Endothelial cell (in vitro differentiated cells): ENCODE measurements at places on chromosomes 5 and 9.

DNA sequence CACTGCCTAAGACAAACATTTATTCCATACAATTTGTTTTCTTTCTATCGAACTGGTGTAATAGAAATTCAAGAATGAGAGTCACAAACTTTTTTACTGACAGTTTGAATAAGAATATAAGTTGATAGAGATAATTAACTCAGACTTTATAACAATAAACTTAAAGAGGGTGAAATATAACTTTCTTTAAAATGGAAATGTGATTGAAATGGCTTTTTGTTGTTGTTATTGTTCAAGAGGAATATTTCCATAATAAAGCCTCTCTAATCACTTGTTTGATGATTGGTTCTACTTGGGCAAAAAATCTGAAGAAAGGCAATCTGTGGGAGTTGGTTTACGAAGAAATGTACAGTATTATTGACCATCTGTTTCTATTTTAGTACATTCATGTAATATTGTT, 79.3 kb downstream of the ST8SIA4 start:
- no peak for DNase-seq

- DNase-seq, result no peak
These were observed 265.1 kb downstream of the IRX2 start for GRCh38 chr5:2486373-2486772.

DNA sequence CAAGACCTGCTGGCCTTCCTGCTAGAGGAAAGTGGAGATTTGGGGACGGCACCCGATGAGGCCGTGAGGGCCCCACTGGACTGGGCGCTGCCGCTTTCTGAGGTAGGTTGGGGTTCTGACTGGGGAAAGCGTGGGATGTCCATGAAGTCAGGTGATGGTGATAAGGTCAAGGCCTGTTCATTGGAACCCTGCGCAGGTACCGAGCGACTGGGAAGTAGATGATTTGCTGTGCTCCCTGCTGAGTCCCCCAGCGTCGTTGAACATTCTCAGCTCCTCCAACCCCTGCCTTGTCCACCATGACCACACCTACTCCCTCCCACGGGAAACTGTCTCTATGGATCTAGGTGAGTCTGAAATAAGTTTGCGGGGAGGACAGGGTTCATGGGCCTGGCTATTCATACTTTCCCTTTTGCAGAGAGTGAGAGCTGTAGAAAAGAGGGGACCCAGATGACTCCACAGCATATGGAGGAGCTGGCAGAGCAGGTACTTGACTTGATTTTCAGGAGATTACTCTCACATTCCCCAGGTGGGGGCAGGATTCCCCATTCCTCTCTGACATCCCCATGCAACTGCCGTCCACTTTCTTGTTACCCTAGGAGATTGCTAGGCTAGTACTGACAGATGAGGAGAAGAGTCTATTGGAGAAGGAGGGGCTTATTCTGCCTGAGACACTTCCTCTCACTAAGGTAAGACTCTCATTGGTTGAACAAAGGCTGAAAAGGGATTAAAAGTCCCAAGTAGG, 505 bp downstream of the CREB3 start:
- peak; percentile 51 for DNase-seq

GRCh38 chr9:13513286-13513685, 233.8 kb upstream of the MPDZ start:
- DNase-seq, result no peak

- no peak for DNase-seq
These were observed 1.0 kb downstream of the EGR1 start for GRCh38 chr5:138466125-138466899.

DNA sequence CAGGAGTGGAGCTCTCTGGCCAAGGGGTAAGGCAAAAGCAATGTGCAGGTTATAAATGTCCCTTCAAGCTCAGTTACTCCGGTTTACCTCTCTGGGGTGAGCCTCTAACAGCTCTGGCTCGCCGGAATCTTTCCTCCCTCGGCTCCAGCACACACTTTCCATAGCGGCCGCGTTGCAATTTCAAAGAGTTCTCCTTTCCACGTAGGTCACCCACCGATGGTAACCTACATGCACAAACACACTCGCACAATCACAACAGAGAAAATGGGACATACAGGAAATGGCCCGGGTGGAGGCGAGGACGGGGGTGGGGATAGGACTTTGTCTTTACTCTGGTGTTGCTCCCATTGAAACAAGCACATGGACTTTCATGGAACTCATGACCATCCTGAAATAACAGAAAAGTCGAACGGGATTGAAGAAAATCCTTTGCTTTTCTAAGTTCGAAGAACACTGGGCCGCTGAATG, 1.2 kb downstream of the LHFPL2 start:
- DNase-seq, result peak; percentile 13

- no peak for DNase-seq
These were observed 40.0 kb upstream of the ORM1 start for GRCh38 chr9:114282926-114283325.

- no peak for DNase-seq
These were observed 136.7 kb downstream of the GCNT1 start for GRCh38 chr9:76595645-76596044.

DNA sequence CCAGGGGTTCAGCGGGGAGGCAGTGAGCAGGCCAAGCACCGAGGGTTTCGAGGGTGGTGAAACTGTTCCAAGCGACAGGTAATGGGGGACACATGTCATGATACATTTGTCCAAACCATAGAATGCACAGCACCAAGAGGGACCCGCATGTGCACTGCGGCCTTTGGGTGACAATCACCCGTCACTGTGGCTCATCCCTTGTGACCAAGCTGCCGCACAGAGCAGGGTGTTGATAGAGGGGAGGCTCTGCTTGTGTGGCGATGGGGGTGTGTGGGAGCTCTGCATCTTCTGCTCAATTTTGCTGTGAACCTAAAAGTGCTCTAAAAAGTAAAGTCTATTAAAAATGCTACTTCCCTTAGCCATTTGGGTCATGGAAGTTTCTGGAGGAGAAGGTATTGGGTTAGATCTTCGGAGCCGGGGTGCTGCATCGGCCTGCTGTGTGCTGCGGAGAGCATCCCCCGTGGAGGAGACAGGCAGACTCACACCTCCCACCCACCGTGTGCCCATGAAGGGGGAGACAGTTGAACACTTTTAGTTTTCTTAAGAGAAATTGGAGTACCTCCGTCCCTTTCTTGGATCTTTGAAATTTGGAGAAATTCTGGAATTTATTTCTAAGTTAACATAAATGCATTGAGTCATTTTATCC, 280.4 kb upstream of the IRX2 start:
- no peak for DNase-seq

DNA sequence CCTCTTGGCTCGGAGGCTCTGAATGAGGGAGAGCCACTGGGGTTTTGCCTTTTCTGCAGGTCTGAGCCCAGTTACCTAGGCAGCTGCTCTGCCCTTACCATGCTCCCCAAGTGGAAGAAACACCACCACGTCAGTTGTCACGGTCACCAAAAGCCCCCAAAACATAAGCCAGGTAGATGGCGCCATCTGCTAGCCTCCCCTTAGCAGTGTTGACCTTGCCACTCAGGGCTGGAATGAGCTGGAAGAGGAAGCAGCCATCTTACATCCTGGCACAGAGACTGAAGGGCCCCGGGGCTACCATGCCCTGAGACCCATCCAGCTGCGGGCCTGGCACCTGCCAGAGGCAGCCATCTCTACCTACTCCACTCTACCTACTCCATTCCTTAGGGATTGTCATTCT, 7.4 kb downstream of the ZER1 start:
- DNase-seq, result no peak

GRCh38 chr5:102998224-102998623, 121.7 kb downstream of the GIN1 start:
- DNase-seq, result no peak

- DNase-seq, result no peak
These were observed 5.4 kb downstream of the SYK start for GRCh38 chr9:90807006-90807405.

DNA sequence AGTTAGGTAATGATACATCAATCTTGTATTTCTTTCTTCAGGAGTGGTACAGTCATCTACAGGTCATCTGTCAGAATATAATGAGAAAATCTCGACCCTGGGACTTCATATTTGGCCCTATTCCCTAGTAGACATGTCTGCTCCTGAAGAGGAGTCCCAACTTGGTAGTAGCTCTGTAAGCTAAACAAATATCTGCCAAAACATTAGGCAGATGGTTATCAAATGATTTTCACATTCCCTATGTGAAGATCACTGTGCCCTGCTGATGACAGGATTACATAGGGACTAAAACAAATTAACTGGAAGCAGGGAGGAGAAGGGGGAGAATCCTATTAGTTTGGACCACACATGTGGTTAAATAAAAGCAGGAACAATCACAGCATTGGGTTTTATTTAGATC, 138.6 kb upstream of the NFIB start:
- no peak for DNase-seq

GRCh38 chr5:176575066-176575465, 25.9 kb downstream of the CDHR2 start:
- no peak for DNase-seq

GRCh38 chr9:112007575-112008240, 111.1 kb downstream of the UGCG start:
- DNase-seq, result no peak

GRCh38 chr9:2377117-2377516, 244.5 kb upstream of the VLDLR start:
- no peak for DNase-seq

DNA sequence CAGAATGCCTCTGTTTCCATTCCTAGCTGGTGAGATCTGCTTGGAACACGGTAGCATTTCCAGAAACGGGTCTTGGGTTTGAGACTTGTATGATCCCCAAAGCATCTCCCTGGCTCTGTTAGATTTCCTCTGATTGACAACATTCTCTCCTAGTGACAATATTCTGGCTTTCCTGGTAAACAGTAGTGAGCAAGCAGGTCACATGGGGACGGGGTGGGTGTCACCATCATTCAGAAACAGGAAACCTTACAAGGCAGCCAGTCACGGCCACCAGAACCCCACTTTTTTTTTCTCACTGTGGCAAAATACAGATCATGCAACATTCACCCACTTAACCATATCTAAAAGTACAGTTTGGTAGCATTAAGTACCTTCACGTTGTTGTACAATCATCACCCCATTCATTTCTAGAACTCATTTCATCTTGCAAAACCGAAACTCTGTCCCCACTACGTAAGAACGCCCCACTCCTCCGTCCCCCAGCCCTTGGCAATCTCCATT, 90.1 kb upstream of the LMX1B start:
- no peak for DNase-seq

DNA sequence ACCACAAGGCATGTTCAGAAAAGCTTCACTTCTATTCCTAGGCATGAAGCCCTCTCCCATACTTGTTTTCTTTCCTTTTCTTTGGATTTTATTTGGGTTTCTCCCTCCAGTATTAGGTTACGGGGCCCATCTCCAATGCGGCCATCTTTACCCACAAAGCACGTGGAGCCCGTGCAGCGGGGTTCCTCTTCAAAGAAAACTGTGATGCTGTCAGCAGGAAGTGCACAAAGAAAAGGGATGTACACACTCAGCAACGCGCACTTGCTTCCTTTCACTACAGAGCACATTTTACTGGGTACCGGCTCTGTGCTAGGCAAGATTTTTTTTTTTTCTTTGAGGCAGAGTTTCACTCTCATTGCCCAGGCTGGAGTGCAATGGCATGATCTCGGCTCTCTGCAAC, 106.6 kb downstream of the COL23A1 start:
- DNase-seq, result no peak

- DNase-seq, result no peak
These were observed 20.9 kb upstream of the GZMA start for GRCh38 chr5:55081541-55081940.

DNA sequence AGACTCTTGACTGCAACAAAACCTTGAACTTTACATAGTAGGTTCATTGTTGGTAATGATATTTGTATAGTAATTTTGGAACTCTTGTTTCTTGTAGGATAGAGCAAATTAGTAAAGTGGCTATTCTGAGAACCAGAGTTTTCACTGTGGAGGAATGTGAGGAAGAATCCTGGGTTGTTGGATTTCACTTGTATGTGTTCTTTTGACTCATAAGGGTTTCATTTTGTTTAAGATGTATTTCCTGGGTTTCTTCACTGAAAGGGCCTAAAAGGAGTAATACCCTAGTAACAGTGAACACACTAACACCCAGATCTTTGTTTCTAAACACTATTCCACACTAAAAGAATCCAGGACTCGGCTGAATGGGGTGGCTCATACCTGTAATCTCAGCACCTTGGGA, 20.1 kb downstream of the TTC1 start:
- DNase-seq, result no peak

- no peak for DNase-seq
These were observed 3.8 kb downstream of the NUP214 start for GRCh38 chr9:131129183-131129582.

DNA sequence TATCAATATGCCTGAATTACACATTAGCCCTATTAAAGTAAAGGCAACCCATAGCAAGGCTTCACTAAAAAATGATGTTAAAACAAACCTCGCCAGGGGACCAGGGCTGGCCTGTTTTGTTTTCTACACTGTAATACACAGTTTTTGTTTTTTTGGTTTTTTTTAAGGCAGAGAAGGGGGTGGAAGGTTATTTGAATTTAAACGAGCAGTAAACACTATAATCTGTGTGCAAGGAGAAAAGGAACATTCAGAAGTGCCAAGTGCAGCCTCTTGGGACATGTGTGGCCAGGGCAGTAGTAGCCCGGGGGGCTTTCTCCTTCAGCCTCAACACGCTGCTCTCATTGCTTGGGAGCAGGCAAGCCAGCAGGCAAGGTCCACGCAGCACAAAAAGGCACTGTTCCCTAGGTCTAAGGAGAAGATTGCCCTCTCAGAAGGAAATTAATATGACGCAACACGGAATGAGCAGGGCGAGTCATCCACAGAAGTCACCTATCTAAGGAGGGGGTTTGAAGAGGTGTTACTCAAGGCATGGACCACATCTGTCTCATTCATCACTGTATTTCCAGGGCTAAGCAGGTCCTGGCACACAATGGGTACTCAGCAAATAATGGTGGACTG, 16.2 kb downstream of the SIL1 start:
- DNase-seq, result no peak

GRCh38 chr9:35258660-35259474, 97.1 kb downstream of the UNC13B start:
- DNase-seq, result peak; percentile 56

DNA sequence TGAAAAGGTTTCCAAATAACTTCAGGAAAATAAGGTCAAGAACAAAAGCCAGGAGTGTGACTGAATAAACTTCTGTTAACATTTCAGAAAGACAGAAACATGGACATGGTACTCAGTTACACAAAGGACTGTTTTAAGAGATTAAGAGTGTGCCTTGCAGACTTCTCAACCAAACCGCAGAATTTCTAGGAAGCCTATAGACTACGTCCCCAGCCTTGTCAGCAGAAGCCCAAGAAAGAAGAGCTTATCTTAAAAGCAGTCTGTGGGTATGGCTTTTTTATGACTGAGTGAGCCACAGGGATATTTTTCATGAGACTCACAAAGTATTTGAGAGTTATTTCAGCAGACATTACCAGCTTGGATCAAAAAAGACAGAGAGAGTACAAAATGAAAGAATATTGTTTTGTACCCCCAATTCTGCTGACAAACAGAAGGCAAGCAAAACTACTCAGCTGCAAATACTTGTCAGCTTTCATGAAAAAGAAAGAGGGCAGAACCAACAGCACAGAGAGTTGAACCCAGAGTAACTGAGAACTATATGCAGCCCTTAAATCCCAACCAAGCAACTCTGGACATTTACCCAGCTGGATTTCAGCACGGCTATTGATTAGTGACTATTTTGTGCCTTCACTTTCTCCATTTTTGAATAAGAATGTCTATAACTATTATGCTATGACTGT, 711.0 kb upstream of the CTNND2 start:
- no peak for DNase-seq
